ENCODE measurements at places on chromosomes 3 and 15.

- peak; percentile 17 for DNase-seq
These were observed 96.2 kb upstream of the SEMA6D start for GRCh38 chr15:47620960-47621681.

DNA sequence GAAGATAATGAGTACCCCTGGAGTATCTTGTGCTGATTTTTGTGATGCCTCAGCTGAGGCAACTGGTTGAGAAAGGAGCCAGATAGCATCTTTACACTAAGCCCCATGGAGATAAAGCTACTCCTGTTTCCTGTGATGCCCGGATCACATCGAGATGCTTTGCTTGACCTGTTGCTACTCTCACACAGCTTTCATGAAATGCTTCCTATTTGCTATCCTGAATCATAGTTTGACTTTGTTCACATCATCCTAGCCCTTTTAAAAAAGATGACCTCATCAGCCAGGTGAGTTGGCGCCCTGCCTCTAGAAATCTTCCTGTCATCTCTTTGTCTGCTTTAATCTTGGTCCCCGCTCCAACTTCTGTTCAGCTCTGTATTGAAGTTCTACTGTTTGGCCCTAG, 409.6 kb upstream of the TBL1XR1 start:
- DNase-seq: no peak

GRCh38 chr15:95162967-95163531, 931.7 kb downstream of the MCTP2 start:
- peak; percentile 93 for DNase-seq

DNA sequence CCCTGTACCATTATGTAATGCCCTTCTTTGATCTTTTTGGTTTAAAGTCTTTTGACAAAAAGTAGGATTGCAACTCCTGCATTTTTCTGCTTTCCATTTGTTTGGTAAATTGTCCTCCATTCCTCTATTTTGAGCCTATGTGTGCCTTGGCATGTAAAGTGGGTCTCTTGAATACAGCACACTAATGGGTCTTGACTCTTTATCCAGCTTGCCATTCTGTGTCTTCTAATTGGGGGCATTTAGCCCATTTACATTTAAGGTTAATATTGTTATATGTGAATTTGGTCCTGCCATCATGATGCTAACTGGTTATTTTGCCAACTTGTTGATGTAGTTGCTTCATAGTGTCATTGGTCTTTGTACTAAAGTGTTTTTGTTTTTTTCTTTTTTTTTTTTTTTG, 32.4 kb downstream of the CMC1 start:
- DNase-seq: no peak

DNA sequence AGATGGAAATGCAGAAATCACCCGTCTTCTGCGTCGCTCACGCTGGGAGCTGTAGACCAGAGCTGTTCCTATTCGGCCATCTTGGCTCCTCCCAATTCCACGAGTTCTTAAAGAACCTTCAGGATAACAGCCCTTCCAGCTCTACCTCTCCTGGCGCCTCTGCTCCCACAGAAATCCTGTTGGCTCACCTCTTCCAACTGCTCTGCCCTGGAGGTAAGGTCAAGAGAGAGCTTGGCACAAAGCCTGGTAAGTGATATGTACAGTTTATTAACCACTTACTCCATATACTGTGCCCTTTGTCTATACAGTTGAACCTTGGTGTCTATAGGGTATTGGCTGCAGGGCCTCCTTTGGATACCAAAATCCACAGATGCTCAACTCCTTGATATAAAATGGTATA, 17.8 kb upstream of the FGF12 start:
- no peak for DNase-seq

DNA sequence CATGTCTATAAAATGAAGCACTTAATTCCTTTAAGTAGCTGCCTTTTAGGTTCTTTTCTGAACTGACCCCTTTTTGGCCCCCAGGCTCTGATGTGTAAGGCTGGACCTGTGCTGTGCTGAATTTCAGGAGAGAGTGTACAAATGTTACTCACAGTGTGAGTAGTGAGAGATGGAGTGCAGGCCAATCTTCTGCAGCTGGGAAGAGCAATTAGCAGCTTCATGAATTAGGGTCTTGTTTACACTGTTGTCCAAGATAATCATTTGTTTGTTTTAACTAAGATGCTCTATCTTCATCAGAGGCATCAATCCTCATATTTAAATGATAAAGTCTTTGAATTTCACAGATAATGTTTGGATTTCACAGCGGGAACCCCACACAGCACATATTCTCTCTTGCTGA, 19.4 kb downstream of the ARPP21 start:
- no peak for DNase-seq

GRCh38 chr3:188926741-188927511, 244.8 kb upstream of the TPRG1 start:
- DNase-seq: no peak

GRCh38 chr3:190169877-190170276, 49.2 kb upstream of the P3H2 start:
- no peak for DNase-seq

- no peak for DNase-seq
These were observed 34.0 kb downstream of the TPRA1 start for GRCh38 chr3:127556565-127556964.

GRCh38 chr15:35023804-35024203, 35.7 kb upstream of the ZNF770 start:
- no peak for DNase-seq

- no peak for DNase-seq
These were observed 612.8 kb downstream of the MAGI1 start for GRCh38 chr3:65425880-65426279.

DNA sequence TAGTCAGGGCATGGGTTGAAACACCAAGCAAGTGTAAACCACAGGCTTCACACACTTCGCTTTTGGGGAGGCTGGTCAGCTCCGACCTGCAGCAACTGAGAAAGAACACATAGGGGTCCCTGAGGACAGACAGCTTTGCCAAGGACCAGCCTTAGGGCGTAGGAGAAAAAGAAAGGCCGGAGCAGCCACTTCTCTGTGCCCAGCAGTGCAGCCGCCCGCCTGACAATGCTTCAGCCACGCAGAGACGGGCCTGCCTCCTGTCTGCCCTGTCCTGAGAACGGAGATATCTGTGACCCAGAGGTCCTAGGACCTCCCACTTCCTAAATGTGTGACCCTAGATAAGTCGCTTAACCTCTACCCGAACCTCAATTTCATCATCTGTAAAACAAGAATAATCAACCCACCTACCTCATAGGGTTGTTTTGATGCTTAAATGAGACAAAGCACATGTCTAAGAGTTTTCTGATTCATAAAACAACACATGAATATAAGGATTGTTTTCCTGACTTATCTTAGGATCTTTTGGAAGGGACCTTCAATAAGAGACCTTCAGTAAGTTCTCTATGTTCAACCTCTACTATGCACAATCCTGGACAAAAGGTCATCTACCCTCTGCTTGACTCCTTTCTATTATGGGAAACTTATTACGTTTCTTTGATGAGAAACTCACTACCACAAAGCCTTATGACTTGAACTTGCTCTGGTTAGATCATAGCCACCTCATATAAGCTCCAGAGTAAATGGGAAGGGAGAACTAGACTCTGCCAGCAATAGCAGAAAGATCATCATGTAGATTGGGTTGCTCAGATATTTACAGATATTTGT, 32.9 kb upstream of the RFTN1 start:
- no peak for DNase-seq

GRCh38 chr3:64895106-64895990, 207.5 kb upstream of the ADAMTS9 start:
- no peak for DNase-seq

GRCh38 chr15:62482785-62483429, 317.8 kb upstream of the C2CD4B start:
- peak; percentile 72 for DNase-seq

GRCh38 chr3:127427156-127427555, 139.3 kb upstream of the PRR20G start:
- DNase-seq: no peak

DNA sequence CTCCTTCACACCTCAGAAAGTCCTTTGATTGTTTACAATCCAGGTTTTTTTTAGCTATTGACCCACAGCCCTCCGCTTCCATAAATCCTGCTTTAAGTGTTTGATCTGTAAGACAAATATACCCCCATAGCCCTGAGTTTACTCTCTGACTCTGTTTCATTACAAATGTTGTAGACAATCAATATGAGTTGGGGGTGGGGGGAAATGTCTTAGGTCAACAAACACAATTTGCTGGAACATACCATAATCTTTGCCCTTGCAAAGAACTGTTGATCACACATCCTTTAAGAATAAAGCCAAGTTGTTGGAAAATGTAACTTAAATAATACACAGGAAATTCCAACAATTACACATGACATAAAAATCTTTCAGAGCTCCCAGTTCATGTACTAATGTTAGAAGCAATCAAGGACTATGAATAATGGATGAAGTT, 301.8 kb upstream of the SEMA6D start:
- no peak for DNase-seq

DNA sequence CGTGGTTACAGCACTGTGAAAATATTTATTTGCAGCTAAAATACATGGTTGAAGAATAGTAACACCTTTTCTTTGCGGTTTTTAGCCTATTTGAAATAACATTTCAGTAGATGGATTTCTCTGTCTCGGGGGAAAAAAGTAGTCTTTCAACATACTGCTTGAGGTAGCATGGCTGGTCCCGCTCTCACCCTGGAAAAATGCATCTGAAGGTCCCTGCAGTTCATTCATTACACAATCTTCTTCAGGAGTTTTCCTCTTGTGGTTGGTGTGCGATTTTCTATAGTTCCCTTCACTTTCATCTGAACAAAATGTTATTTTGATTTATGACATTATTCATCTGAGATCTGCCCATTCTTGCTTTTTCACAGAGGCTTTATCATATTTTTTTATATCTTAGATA, 75.9 kb downstream of the STRIT1 start:
- DNase-seq: peak; percentile 79

GRCh38 chr15:94542391-94542790, 311.0 kb downstream of the MCTP2 start:
- no peak for DNase-seq

DNA sequence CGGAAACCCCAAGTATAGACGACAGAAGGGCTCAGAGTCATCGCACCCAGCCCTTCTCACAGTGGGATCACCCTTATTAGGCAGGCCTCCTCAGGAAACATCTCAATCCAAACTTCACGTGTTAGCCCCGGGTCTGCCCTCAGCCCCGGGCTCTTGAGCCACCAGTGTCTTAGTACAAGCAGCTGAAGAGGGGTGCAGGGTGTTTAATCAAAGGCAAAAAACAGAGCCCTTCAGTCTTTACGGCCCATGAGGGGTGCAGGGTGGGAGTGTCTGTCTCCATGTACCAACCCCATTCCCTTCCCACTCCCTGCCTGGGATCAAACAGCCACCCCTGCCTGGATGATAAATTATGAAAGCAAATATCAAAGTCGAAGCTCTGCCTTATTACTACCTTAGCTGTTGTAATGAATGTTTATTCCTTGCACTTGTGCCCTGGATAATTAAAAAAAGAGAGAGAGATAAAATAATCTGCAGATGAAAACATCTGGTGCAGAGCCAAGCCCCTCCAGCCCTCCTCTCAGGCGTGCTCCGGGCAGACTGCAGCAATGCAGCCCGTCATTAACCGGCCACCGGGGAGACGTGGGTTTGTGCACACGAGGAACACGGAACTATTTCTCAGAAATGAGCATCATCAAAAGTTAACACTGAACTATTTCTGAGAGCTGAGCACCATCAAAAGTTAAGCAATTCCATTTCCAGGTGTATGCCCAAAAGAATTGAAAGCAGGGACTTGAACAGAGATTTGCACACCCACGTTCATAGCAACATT, 64.5 kb downstream of the ADAMTS17 start:
- DNase-seq: no peak
